ENCODE measurements at places on chromosomes 3 and 15.

DNA sequence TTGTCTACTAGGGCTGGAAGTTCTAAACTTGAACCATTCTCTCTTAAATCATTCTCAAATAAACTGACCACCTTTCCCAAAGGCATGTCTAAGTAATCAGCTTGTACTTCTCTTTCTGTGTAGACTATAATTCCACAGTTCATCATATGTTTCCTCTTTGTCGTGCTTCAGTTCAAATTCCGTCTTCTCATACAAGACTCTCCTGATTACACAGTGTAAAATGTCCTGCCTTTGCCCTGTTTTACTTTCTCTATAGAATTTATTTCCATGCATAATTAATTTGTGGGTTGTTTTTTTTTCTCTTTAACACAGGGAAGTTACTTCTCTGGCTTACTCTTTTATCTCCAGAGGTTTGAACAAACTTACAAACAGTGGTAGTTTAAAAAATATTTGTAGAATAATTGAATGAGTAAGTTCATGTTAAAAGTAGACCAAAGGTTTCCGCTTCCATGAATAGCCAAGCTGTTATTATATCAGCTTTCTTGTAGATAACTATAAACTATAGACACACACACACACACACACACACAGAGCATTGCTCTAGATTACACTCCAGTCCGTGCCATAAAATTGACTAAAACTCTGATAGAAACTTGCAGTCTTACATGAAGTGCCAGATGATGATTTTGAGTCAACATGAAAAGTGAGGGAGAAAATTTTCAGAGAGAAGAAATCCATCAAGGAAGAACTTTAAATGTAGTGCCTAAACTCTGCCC is 119.0 kb downstream of the SUCNR1 start:
- no peak for DNase-seq

DNA sequence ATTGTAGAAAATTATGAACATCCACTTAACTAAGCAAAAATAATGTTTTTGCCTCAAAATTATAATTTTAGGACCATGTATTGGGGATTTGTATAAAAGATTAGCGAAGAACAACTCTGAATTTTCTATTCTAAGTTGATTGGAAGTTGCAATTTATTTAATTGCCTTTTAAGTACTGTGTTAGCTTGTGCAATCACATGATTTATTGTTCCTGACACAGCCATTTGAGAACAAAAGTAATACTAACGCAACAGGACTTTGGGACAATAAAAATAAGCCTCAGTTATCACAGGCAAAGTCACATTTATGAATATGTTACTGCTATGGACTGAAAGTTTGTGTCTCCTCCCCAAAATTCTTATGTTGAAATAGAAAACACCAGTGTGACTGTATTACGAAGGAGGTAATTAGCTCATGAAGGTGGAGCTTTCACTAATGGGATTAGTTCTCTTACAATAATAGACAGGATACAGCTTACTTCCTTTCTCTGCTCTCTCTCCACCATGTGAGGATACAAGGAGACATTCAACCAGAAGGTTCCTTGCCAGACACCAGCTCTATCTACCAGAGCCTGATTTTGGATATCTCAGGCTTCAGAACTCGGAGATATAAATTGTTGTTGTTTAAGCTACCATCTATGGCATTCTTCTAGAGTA is 745.9 kb downstream of the ZBBX start:
- DNase-seq = no peak

- no peak for DNase-seq
Measured at GRCh38 chr3:60056404-60056803, 1006.6 kb upstream of the CFAP20DC start.

GRCh38 chr3:33467786-33468185 is 27.6 kb upstream of the UBP1 start:
- no peak for DNase-seq

- no peak for DNase-seq
Measured at GRCh38 chr3:11661052-11661656, 17.4 kb upstream of the VGLL4 start.

- DNase-seq = no peak
Measured at GRCh38 chr3:97230486-97230885, 416.1 kb downstream of the EPHA6 start.

Measured in activated CD8-positive, alpha-beta memory T cell treated with anti-CD3 and anti-CD28 coated beads, Interleukin-2, amount 50 U/mL, for 4 hours (primary cell).